ENCODE measurements at places on chromosomes 4 and X. TPM values are rescaled to one million over a fixed set of nuclear protein-coding genes. Genes with fewer than 3 reads are reported as not detected.

GAGE13 gene
- not detected for total RNA-seq

PCYT1B gene
- total RNA-seq, result not detected

DNA sequence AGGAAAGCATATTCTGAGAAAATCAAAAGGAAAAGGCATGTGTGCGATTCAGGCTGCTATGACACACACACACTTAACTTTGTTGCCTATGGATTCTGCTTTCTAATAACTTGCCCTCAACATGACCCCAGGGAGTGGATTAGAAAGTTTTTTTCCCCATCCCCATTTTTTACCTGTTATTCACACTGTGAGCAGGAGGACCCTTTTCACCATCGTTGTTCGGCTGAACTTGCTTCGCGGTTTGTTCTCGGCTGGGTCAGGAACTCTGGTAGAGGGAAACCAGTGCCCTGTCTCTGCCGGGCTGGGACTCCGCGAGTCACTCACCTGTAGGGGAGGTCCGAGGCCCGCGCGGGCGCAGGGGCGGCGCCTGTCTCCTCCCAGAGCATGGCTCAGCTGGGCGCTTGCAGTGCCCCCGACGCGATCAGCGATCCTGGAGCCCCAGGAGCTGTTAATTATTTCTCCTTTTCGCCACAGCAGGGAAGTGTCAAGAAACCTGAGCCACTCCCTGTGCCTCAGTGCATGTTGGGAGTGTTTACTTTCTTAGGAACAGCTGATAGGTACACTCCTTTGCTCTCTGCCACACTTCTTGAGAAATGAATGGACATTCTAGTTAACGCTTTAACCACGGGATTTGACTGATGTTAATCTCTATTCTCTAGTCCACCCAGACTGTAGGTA is at the start of gene RASSF6:
RASSF6 (minus strand) TSS at position 322 of the 678 bp plus-strand sequence. CDS start 8,641 bp downstream, outside the sequence.
- H3K4me3 ChIP-seq, result peak within 1 kb of the TSS; percentile 9
- H3K4me1 ChIP-seq, result peaks cover 13% of the 10 kb centered on the region
- no peaks in the 10 kb centered on the region for H3K36me3 ChIP-seq
- H3K27me3 ChIP-seq, result peaks cover 10% of the 10 kb centered on the region
- peak; percentile 87 for DNase-seq

TMEM184C gene
- total RNA-seq, result 21.3 TPM

- no peaks in the 10 kb centered on the region for H3K27me3 ChIP-seq
- H3K4me1 ChIP-seq, result peaks cover 13% of the 10 kb centered on the region
- H3K4me3 ChIP-seq, result no peak overlapping the region
These were observed 57.6 kb upstream of the RBPJ start for GRCh38 chr4:26263165-26263564.
